Effector CD4-positive, alpha-beta T cell (primary cell): ENCODE measurements at places on chromosomes 4 and X.

GRCh38 chr4:176090115-176090514 is 24.5 kb downstream of the WDR17 start:
- no peak for DNase-seq

DNA sequence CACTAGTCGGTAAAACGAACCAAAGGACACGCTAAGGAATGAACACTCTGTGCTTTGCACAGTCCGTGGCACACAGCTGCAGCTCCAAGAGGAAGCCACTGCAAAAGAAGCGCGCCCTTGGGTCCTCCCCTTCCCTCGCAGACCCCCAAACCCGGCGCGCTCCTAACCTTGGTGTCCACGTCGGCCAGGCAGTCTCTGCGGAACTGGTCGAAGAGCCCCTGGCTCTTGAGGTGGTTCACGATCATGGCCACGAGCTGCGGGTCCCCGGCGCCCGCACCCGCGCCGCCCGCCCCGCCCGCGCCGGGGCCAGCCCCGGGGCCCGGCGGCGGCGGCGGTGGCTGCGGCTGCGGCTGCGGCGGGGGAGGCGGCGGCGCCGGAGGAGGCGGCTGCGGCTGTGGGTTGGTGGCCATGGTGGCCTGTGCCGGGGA is 333 bp downstream of the BOD1L1 start:
- DNase-seq: no peak

DNA sequence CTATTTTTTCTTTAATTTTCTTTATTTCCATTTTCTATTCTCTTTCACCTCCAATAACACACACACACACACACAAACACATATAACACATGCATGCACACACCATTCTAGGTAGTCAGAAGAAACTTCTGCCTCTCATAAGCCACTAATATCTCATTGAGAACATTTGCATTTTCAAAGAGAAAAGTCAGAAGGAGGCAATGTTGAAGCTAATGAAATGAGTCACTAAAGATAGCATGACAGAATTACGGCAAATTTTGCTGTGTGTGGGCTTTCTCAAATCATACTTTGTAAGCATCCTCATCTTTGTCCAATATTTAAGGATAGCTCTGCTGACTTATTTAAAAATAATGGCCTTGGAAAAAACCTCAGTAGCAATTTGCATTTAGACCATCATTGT is 291.3 kb downstream of the GUCY2F start:
- no peak for DNase-seq

GRCh38 chr4:95550115-95550987 is 1.6 kb upstream of the UNC5C start:
- DNase-seq: no peak

DNA sequence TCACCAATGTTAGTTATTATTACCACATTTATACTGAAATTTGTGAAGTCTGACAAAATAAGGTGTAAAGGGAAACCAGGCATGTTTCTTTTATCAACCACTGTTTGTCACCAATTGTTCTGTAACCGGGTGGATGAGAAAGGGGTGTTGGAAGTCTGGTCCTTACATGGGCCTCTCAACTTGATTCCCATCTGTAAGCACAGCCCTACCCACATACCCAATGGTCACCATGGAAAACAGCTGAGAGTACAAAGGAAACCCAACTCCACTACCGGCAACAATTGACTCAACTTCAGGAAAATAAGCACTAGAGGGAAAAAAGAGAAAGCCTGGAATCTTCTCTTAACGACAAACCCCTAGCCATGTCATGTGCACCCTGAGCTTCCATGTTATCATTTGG is 70.8 kb upstream of the PTCHD1 start:
- DNase-seq: no peak

DNA sequence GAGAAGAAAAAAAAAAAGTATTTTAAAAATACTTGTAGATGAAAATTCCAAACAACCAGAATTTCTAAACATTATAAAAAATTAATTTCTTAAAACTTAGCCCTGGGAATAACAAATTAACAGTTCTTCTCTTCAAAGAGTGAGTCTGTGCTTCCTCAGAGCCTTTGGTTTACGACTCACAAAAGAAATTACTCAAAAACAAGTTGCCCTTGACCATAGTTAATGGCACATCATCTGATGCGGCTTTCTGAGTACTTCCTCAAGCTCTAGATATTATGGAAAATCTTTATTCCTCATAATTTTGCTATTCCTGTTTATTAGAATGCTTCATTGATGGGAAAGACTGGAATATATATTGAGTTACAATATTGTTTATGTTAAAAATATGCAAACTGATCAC is 23.7 kb downstream of the TAPT1 start:
- no peak for DNase-seq
